ENCODE measurements at places on chromosomes 3 and 15.
A peak's percentile ranks its signal among the peaks of the same experiment; 100 is the strongest.

DNA sequence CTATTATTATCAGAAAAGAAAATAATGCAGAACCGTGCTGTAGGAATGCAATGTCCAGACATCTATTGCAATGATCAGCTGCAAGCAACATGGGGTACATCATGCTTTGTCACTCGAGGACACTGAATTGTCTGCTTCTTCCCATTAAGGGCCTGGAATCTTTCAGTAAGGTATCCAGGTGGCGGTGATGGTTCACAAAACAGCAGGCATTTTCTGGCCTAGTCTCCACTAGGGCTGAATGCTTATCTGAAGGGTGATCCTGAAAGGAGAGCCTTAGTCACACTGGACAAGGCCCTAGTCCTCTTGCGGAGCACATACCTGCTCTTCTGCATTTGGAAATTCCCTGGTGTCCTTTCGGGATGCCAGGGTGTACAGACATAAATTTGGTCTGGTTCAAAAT lies 21.2 kb downstream of the ITPR1 start:
- DNase-seq, result no peak

DNA sequence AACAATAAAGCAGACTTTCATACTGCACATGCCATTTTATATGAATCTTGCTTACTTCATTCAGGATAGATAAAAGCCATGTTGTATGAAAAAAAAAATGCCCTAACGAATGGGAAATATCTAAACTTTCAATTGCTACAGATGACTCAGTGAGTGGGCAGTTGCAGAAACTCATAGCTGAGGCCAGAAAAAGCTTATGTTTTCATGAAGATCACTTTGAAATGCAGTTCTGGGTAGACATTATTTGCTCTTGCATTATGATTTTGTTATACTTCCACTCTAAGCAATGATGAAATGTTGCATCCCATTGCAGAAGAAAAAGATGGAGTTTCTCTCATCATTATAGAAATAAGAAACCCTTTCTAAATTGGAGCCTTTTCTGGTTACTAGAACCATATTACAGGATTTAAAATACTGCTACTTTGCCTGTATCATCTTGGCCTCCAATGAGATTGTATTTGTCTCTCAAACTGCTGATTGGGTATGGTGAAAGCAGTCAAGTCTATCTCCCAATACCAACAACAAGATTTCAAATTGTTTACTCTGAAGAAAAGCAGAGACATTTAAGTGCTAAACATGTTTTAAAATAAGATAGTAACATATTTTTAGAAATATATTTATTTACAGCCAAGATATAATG lies 17.0 kb downstream of the PEAK1 start:
- DNase-seq, result no peak

GRCh38 chr15:26887926-26888666 lies 21.2 kb downstream of the GABRA5 start:
- DNase-seq, result no peak

GRCh38 chr15:38080651-38081275 lies 146.3 kb downstream of the TMCO5A start:
- no peak for DNase-seq

GRCh38 chr3:40912461-40912860 lies 286.8 kb upstream of the CTNNB1 start:
- no peak for DNase-seq

DNA sequence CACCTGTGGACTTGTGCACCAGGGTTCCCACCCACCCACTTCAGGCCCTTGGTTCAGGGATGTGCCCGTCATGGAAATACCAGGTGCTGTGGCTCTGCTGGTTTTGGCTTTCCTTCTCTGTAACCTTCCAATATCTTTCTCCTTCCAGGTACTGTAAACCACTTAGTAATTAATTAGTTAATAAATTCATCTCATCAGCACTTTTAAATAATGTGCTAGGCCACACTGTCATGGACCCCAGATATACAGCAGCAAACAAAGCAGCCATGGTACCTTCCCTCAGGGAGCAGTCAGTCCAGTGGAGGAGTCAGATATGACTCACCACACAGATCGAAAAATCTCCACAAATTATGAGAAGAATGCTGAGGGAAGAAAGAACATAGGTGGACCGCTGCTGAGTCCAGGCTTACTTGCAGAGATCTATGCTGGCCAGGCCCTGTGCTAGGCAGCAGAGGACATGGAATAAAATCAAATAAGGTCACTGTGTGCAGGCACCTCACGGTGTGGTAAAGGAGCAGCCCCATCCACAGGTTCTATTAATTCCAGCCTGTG lies 6.8 kb upstream of the GATA2 start:
- no peak for DNase-seq

DNA sequence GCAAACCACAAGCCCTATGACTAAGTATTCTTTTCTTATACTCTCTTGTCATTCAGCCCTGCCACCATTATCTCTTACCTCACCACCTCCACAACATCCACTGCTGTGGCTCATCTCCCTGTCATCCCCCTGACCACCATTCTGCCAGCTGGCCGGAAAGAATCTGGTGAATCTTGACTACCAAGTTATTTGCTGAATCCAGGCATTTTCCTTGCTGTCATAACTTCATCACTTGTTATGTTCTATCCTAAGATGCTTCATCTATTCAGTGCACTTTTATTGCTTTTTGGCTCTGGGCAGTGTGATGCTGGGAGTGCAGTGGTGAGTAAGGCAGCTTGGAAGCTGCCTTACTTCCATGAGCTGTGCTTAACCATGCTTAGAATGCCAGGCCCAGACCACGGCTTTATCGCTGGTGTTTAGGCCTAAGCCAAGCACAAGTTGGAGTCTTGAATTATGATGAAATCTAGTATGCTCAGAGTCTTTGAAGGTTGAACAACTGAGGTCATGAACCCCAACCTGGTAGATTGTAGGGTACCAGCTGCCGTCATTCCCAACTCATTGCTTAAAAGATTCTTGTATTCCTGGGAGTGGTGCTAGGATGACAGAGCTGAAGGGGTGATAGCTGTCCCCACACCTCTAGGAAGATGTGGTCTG lies 27.0 kb upstream of the APH1B start:
- no peak for DNase-seq

- no peak for DNase-seq
These were observed 555.8 kb downstream of the ZNF385D start for GRCh38 chr3:21195203-21195602.

DNA sequence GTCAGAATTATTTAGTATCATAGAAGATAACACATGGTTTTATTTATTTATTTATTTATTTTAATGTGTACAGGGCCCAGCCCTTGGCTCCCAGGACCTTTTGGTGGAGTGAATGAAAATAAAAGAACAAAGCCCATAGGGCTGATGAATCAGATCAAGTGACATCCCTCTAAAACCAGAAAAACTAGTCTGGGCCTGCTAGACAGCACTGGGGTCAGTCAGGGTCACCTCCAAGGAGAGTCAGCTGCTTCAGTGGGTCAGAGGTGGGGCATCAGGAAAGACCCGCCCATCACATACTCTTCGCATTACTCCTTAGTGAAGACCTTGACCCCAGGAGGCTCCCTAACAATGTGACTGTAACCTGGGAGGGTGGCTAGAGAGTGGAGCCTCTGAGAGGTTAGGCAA lies 12.8 kb downstream of the PPCDC start:
- no peak for DNase-seq

DNA sequence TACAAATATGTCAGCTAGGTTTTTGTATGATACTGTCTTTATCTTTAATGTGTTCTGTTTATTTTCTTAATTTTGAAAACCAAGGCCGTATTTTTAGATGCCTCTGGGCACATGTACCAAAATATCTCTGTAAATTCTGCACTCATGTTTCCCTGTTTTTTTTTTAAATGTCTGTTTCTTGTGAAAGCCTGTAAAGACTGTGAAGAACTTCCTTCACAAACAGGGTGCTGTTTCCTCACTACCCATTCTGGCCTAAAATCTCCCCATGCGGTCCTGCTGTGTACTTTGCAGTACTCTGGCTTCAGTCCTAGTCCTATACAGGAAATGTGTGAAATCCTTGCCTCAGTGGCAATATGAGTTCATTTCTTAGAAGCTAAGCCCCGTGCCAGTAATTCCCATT lies 133.4 kb upstream of the ZBTB20 start:
- DNase-seq, result no peak

DNA sequence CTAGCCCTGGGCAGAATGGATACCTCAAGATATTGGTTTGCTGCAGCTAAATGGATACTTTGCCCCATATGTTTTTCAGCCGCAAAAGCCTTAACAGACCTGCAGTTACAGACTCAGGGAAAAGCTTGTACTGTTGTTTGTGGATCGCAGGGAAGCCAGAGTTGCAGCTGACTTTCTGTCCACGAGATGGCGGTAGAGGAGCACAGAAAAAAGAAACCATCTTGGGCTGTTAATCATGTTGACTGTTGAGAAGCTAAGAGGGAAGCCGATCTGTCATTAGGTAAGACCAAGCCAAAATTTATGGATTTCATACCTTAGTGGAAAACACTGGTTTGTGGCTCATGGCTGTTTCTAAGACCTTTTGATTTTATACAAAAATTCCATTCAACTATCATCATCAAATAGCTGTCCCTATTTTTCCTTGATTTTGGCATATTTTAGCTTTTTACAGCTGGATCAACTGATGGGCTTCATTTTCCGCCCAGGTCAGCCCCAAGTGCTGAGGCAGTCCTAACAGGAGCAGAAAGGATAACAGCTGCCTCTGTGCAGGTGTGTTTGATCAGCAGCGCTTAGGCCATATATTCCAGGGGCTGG lies 205.7 kb upstream of the ZPLD1 start:
- DNase-seq, result peak; percentile 34

DNA sequence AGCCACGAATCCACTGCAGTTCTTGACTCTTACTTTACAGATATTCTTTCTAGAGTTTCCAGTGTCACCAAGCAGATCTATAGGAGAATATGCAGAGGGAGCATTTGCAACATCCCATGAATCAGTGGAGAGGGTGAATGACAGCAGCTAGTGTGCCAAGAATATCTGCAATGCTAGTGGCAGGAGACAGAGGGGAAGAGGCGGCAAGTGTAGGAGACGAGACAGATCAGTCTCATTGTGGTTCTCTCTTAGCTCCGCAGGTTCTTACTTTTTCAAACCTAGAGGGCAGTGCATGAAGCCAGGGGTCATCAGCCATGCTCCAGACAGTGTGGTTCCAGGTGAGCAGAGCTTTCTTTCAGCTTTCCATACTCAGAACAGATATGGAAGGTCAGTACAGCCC lies 744 bp downstream of the ZNF619 start:
- no peak for DNase-seq

DNA sequence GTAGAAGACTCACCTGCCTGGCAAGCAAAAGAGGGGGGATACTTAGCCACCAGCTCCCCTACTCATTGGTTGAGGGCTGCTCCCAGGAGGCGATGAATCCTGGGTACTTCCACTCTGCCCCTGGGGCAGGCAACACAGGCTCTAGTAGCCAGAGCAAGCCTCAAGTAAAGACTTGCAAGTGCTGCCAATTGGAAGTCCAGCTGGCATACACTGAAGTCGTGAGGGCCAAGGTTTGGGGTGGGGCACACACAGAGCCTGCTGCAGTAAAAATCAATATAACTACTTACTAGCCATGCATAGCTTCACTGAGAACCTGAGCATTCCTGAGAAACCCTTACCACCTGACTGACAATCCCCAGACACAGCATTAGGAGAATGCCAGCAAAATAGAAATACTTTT lies 123.0 kb upstream of the EIF1B start:
- no peak for DNase-seq

DNA sequence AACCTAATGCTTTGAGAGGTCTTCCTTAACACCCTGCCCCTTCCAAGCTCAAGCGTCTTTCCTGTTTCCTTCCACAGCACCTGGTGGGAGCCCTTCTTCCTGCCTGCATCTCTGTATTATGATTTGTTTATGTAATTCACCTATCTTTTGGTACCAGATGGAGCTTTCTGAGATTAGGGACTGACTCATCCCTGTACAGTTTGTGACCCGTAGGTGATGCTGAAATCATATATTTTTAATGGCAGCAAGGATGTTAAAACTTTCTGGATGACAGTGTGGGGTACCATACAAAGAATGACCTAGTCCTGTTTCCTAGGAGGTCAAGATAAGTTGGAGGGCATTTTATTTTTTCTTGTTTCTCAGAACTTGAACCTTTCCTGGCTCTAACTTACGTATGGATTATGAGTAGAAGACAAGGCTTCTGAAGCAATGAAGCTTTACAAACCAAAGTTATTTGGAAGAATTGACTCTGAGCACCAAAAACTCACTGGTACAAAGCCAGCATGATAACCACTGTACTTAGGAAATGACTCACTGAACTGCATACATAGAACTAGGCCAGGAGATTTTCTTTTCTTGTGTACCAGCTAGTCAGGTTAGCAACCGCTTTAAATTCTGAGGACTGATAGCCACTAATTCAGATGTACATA lies 46.6 kb downstream of the HHLA2 start:
- DNase-seq, result no peak

DNA sequence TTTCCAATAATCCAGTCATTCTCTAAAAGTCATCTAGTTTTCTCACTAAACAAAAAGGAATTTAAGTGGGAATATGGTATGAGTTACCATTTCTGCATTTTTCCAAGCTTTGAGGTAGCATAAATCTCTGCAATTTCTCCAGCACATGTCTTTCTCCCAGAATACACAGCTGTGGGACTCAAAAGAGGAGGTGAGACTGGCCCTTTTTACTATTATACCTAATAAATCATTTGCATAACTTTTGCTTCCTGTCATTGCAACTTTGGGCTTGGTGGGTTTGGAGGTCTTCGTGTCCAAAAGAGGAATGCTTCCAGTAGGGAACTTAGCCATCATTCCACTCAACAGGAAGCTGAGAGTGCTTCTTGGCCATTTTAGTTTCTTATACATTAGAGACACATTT lies 94.8 kb downstream of the FMN1 start:
- DNase-seq, result no peak

- no peak for DNase-seq
These were observed 88.7 kb upstream of the IQSEC1 start for GRCh38 chr3:13161771-13162535.

DNA sequence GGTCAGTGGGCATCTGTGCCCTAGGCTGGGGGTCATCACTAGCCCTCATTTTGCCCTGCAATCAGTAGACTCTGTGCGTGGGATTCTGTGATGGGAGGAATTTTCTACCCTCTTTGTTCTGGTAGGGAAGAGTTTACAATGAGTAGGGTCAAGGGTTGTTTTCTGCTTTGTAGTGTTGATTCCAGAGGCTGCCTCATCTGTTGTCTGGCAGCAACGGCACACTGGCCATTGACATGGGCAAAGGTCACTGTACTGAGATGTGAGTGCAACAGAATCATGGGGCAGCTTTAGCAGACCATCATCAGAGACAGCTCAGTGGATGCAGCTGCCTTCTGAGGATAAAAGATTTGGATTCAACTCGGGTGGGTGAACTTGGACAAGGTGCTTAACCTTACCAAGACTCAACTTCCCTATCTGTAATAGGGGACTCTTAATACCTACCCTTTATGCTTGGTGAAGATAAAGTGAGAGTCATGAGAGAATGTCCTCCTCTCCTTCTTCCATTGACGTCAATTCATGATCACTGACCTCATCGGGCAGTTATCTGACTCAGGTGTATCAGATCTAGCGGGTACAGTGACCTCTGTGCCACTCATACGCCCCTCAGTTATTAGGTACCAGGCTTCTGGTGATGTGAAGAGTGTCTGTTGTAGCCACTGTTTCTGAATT lies 127.5 kb downstream of the RPLP1 start:
- DNase-seq, result no peak

GRCh38 chr3:66889750-66890494 lies 108.2 kb upstream of the KBTBD8 start:
- no peak for DNase-seq

Measured in stimulated activated CD8-positive, alpha-beta memory T cell treated with anti-CD3 and anti-CD28 coated beads, Interleukin-7, amount 100 ng/mL, for 48 hours (primary cell).